ENCODE measurements at places on chromosomes 7 and 10.

- no peak for DNase-seq
Measured at GRCh38 chr7:158019726-158020705, 567.6 kb downstream of the PTPRN2 start.

- DNase-seq: no peak
Measured at GRCh38 chr7:39416866-39417265, 149.3 kb upstream of the YAE1 start.

GRCh38 chr10:31961277-31962074, 32.8 kb upstream of the ARHGAP12 start:
- DNase-seq: no peak

DNA sequence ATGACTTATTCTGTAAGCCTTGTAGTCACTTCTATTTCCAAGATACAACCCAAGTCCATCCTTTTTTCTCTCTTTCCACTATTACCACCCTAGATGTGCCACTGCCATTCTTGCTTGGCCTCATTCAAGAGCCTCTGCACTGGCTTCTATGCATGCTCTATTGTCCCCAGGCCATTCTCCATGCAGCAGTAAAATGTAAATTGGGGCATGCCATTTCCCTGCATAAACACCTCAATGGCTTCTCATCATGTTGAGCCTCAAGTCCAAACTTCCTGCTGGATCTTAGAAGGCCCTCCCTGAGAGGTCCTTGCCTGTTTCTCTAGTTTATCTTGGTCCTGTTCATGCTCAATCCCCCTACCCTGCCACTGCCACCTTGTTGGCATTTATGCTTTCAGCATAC, 23.2 kb upstream of the WDFY4 start:
- no peak for DNase-seq

GRCh38 chr10:74179111-74179710, 28.2 kb downstream of the ADK start:
- DNase-seq: no peak

GRCh38 chr10:132543916-132544743, 6.5 kb downstream of the INPP5A start:
- DNase-seq: no peak
